ENCODE measurements at places on chromosomes 3 and 15. TPM values are rescaled to one million over a fixed set of nuclear protein-coding genes. Genes with fewer than 3 reads are reported as not detected.

C3orf20 gene
- polyA plus RNA-seq = not detected

IL12A gene
- 7.5 TPM for polyA plus RNA-seq

CYP19A1 gene
- 0.05 TPM for polyA plus RNA-seq

TRIM71 gene
- polyA plus RNA-seq = not detected

XYLB gene
- polyA plus RNA-seq = 1.5 TPM

ALPK3 gene
- 10.5 TPM for polyA plus RNA-seq

Data from esophagus (tissue), 2 donors.